ENCODE measurements at places on chromosomes 1 and 21.
A peak's percentile ranks its signal among the peaks of the same experiment; 100 is the strongest.

- peak; percentile 37 for DNase-seq
Observed at GRCh38 chr1:30783256-30783915, 25.8 kb upstream of the LAPTM5 start.

DNA sequence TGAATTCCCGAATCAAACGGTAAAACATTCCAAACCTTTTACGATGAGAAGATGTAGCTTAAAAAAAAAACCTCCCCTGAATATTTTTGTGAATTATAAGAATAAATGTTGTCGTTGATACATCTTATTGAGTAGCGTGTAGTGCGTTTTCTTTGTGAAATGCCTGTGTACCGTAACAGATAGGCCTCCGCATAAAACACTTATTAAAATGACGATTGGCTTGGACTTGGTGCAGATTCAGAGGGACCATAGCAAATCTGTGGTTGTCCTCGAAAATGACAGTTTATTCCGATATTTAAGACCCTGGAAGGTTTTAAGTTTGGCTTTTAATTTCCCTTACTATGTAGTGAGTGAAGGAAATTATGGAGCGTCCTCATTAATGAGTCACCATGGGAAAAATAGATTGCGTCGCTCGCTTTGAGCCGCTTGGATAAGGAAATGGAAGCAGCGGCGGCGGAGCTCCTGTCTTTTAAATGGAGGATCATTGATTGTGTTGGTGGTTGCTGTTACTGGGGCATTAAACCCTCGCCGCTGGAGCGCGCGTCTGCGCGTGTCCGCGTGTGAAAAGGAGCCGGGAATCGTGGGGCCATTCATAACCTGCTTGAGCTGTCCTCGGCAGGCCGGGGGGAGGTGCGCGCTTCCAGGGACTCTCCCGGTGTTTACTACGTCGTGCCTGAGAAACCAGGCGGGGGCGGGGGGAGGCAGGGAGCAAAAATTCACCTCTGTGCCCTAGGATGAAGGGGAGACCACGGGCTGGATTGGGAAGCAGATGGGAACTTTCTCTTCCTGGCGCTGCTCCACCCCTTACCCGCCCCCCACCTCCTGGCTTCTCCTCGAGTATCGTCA, 1.6 kb downstream of the SPEN start:
- peak; percentile 96 for DNase-seq

- peak; percentile 1 for DNase-seq
Observed at GRCh38 chr1:117433943-117434342, 66.7 kb downstream of the MAN1A2 start.

DNA sequence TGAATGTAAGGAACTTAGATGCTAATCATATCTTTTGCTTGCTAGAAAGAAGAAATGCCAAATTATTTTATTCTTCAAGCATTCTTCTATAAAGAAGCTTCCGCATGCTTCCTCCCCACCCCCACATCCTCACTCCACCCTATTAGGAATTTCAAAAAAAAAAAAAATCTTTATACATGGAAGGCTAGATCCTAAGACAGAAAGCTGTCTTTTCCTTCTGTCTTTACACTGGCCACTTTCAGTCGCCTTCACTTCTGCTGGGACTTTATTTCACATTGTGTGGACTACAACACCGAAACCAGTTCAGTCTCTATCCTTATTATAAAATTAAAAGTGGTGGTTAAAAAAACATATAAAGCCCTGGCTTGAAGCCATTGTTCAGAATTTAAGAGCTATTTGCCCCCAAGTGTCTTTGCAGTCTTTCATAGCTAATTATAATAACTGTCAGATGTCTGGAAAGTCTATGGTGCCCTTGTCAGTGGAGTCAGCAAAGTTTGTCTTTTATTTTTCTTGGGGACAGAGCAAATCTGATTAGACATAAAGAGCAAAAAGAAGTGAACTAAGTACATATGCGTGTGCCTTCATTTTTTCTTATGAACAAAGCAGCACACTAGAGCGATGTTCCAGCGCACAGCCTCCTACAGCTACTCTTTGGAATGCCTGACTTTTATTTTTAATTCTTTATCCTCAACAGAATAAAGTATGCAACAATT, 297.7 kb downstream of the PTPRC start:
- peak; percentile 64 for DNase-seq

- DNase-seq = no peak
Observed at GRCh38 chr21:40845441-40845995, 1.4 kb downstream of the DSCAM start.

DNA sequence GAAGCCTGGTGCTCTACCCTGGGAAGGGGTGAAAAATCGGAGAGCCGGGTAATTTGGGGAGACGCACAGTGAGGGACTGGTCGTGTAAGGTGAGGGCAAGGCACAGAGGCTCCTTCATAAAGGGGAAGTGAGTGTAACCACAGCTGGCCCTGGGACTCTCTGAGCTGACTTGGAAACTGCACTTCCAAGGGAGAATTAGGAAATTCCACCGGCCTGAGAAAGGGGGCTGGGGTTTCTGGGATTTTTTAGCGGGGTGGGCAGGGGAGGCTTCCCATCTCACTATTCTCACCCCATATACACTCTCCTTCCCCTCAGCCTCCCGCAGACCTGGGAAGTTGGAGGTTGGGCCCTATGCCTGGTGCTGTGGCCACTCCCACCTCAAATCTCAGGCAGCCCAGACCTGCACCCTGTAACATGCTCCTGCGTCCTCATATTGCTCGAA, 88.3 kb upstream of the IPO9 start:
- DNase-seq = no peak

GRCh38 chr1:47840393-47841190, 156.6 kb downstream of the TRABD2B start:
- no peak for DNase-seq

GRCh38 chr1:74652711-74653139, 20.9 kb downstream of the ERICH3 start:
- peak; percentile 97 for DNase-seq

- DNase-seq = no peak
Observed at GRCh38 chr21:37503848-37504467, 137.4 kb downstream of the DYRK1A start.

DNA sequence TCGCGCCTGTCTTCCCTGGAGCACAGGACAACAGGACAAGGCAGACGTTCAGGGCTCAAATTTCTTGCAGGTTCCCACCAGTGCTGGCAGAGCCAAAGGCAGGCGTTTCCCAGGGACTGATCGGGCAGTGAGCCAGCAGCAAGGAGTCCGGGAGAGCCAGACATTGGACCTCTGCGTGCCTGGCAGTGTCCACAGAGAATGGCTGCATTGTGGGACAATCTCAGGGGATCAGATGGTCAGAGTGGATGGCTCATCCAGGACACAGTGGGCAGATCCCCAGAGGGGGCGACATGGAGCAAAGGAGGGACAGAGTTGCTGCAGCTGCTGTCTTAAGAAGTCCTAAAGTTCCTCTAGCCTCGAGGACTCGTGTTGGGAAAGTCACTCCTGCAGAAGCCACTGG, 4.6 kb downstream of the TMEM63A start:
- DNase-seq = peak; percentile 52

DNA sequence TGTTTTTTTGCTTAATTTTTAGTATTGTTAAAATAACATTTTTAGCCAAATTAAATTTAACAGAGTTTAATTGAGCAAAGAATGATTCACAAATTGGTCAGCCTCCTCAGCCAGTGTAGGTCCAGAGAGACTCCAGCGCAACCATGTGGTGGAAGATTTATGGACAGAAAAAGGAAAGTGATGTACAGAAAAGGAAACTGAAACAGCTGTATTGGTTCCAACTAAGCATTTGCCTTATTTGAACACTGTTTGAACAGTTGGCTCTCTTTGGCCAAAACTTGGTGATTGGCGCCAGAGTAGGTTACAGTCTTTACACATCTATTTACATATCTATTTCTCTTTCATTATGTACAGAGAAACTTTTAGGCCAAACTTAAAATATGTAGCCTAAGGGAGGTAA, 19.4 kb downstream of the RPS6KC1 start:
- peak; percentile 78 for DNase-seq

- DNase-seq = no peak
Observed at GRCh38 chr1:231534703-231535159, 6.3 kb downstream of the TSNAX start.

Measured in DMS53 (cell line).